Testis (tissue), 5 donors: ENCODE measurements at places on chromosomes 1 and 21. TPM values are rescaled to one million over a fixed set of nuclear protein-coding genes. Genes with fewer than 3 reads are reported as not detected.

The SLAMF9 gene
- not detected for total RNA-seq

The F13B gene
- 0.31 TPM for total RNA-seq

The DEPDC1 gene
- 7.7 TPM for total RNA-seq

The FCRL1 gene
- total RNA-seq = not detected

The RGSL1 gene
- 25.9 TPM for total RNA-seq

The PPIAL4G gene
- 0.12 TPM for total RNA-seq

The ADCY10 gene
- 9.4 TPM for total RNA-seq
